ENCODE measurements at places on chromosomes 7 and 10.

DNA sequence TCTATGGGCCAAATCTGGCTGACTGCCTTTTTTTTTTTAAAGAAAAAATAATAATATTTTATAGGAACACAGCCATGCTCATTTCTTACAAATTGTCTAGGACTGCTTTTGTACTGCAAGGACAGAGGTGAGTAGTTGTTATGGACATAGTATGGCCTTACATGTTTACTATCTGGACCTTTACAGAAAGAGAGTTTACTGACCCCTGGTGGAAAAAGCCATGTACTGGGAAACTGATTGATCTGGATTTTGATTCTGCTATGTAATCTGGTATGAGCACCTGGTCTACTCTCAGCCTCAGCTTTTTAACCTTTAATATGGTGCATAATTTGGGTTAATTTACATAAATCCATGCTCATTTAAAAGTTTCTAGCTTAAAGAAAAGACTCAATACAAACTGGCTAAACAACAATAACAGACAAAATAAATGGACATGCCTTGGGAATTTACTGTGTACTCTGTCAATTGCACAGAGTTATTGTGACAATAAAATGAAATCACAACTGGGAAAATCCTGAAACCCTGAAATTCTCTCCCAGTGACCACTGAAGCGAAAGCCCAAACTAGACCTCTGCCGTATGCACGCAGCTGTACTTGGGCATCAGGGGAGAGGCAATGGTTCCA, 260.7 kb downstream of the BMPER start:
- DNase-seq: no peak

DNA sequence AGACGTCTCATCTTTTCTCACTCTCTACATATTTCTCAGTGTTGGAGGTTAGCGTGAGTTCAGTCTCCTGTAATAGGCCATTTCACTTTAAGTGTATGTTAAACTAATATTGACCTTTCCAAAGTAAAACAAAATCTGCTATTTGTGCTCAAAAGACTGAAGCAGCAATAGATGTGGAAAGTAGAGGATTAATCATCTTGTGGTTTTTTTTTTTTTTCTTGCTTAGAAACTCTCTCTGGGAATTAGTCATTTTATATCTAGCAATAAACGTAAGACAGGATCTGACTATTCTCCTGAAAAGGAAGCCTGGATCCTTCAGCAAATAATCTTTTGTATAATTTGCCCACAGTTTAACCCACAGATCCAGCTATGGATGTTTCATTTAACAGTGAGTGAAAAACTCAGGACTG, 81.7 kb downstream of the NRP1 start:
- no peak for DNase-seq

DNA sequence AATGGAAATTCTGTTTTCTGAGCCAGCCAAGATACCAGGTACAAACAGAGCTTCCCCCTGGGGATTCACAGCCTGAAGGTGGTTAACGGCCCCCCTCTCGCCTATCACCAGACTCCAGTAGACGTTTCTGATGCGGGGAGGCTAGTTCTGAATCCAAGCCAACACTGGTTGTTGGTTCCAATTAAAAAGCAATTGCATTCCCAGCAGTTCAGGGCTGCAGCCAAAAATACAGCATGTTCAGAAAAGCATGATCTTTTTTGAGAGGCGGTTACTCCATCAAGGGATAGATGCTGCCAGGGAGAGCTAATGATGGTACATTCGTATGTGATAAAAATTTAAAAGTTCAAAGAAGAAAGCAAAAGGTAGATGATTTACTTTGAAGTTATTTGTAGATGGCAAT, 481.0 kb downstream of the GALNT17 start:
- no peak for DNase-seq

DNA sequence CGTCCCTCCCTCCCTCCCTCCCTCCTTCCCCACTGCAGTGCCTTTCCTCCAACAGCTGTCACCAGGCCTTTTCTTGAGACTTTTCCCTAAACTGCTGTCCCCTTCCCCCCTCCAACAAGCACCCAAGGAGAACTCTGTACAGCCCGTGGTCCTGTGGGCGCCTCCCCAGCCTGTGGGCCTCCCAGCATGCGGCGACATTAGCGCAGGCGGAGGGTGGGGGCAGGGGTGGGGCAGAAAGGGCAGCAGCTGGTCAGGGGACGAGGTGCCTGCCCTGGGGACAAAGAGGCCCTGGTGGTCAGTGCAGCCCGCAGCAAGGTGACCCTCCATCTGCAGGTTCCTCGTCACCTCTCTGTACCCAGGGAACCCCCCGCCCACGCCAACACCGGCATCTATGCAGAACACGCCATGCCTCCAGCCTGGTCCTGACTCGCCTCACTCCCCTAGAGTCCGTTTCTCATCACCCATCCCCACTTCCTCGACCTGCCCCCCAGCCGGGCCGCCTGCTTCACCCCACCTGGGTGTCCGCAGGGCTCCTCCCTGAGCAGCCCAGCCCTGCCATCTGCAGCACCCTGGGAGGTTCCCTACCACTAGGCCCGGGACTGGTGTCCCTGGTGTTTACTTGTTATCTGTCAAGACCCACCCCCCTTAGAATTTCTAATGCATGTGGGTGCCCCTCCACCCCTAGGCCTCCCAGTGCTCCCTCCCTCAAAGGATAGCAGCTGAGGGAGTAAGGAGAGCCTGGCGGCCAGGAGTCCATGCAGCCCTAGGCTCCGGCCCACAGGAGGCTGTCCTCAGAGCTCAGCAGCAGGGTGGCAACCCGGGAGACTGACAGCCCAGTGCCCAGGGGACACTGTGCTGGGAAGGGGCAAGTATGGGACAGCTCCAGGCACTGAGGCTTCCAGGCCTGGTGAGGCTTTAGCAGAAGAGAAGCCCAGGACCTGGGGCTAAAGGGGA, 147.8 kb downstream of the ARHGAP22 start:
- no peak for DNase-seq

GRCh38 chr10:1175956-1176565, 119.9 kb downstream of the WDR37 start:
- DNase-seq: no peak

DNA sequence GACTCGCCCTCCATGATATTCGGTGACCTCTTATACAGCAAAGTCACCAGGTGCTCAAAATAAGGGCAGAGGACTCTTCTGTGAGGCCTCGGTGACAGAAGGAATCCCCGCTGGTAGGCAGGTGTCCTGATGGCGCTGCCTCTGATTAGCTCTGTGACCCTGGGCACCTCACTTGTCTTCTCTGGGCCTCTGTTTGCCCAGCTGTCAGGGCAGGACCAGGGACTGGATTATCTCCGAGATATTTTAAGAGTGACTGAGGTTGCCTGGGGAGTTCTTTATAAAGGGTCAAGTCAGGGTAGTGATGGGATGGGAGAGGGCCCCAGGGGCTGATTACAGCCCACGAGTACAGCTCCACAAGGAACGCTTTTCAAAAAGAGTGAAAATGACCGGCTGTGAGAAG, 70.9 kb upstream of the SAMD8 start:
- no peak for DNase-seq

DNA sequence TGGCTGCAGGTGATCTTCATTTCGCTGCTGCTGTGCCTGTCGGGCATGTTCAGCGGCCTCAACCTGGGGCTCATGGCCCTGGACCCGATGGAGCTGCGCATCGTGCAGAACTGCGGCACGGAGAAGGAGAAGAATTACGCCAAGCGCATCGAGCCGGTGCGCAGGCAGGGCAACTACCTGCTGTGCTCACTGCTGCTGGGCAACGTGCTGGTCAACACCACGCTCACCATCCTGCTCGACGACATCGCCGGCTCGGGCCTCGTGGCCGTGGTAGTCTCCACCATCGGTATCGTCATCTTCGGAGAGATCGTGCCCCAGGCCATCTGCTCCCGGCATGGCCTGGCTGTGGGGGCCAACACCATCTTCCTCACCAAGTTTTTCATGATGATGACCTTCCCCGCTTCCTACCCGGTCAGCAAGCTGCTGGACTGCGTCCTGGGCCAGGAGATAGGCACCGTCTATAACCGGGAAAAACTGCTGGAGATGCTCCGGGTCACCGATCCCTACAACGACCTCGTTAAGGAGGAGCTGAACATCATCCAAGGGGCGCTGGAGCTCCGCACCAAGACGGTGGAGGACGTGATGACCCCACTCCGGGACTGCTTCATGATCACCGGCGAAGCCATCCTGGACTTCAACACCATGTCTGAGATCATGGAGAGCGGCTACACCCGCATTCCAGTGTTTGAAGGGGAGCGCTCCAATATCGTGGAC, 1.3 kb downstream of the CNNM2 start:
- DNase-seq: no peak

GRCh38 chr10:15238555-15239335, 70.3 kb upstream of the NMT2 start:
- no peak for DNase-seq

DNA sequence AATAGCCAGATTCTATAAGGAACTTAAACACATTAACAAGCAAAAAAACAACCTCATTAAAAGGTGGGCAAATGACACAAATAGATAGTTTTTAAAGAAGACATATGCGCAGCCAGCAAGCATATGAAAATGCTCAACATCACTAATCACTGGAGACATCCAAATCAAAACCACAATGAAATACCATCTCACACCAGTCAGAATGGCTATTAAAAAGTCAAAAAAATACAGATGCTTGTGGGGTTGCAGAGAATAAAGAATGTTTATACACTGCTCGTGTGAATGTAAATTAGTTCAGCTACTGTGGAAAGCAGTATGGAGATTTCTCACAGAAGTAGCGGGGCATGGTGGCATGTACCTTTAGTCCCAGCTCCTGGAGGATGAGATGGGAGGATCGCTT, 164.0 kb downstream of the CHRM2 start:
- no peak for DNase-seq

DNA sequence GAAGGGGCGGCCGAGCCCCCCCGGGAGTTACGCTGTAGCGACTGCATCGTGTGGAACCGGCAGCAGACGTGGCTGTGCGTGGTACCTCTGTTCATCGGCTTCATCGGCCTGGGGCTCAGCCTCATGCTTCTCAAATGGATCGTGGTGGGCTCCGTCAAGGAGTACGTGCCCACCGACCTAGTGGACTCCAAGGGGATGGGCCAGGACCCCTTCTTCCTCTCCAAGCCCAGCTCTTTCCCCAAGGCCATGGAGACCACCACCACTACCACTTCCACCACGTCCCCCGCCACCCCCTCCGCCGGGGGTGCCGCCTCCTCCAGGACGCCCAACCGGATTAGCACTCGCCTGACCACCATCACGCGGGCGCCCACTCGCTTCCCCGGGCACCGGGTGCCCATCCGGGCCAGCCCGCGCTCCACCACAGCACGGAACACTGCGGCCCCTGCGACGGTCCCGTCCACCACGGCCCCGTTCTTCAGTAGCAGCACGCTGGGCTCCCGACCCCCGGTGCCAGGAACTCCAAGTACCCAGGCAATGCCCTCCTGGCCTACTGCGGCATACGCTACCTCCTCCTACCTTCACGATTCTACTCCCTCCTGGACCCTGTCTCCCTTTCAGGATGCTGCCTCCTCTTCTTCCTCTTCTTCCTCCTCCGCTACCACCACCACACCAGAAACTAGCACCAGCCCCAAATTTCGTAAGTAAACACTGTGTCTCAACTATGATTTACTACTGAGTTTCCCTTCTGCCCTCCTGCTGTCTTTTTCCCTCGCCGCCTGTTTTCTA, 666 bp downstream of the NRG3 start:
- DNase-seq: no peak
